Skin of body (tissue), 3 donors: ENCODE measurements at places on chromosomes 12 and 14. TPM values are rescaled to one million over a fixed set of nuclear protein-coding genes. Genes with fewer than 3 reads are reported as not detected.

DNA sequence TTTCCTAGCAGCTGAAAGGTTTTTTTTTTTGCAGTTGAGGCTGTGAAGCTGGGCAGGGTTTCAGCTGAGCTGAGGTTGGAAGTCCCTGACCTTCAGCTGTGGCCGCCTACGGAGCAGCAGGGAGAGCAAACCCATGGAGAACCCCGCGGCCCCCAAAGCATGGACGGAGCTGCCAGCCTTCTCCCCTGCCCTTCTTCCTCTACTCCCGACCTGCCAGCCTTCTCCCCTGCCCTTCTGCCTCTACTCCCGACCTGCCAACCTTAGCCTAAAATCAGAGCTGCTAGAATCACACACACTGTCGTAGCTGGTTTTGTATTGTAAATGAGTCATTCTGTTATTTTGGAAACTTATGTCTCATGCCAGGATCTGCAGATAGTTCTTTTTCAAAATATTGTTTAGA lies 74.6 kb downstream of the PPP2R5C start:
- DNase-seq, result no peak

DNA sequence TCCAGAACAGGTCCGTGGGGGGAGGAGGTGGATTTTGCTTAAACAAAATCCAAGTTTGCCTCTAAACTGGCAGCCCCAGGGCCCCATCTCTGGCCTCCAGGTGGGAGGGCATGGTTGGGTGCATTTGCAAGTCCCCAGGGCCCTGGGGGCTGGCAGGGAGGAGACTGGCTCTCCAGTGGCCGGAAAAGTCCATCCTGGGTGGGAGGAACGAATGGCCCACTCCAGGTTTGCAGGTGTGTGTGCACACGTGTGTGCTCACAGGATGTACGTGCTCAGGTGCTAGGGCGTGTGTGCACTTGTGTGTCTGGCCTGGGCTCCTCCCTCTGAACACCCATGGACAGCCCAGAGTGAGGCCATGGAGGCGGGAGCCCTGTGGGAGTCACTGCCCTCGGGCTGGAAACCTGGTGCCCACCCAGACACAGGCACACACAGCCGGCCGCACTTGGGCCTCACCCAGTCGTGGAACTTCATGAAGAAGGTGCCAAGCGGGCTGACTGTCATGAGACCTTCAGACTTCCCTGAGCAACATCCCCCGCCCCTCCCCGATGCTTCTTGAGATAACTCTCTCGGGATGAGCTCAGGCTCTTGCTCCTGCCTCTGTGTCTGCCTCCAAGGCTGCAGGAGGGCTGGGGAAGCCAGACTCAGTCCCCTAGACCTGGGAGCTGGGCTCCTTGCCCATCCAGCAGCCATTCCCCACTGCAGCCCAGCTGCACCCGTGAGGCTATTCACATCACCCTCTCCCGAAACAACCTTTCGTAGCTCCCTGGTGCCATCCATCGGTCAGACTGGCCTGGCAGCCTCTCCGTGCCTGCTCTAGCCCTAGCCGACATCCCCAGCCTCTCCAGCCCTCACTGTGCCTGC lies 9.4 kb downstream of the AHNAK2 start:
- DNase-seq, result no peak

Gene DNAJC22
- total RNA-seq, result 0.39 TPM

GRCh38 chr12:119249383-119250155 lies 70.8 kb downstream of the HSPB8 start:
- no peak for DNase-seq

- DNase-seq, result peak; percentile 74
These were observed 50.9 kb upstream of the CCT2 start for GRCh38 chr12:69534389-69534822.

Gene TAS2R42
- total RNA-seq, result not detected

Gene SERPINA10
- not detected for total RNA-seq

GRCh38 chr14:75063013-75063412 lies 811 bp downstream of the ACYP1 start:
- DNase-seq, result no peak

Gene DHH
- 1.2 TPM for total RNA-seq

DNA sequence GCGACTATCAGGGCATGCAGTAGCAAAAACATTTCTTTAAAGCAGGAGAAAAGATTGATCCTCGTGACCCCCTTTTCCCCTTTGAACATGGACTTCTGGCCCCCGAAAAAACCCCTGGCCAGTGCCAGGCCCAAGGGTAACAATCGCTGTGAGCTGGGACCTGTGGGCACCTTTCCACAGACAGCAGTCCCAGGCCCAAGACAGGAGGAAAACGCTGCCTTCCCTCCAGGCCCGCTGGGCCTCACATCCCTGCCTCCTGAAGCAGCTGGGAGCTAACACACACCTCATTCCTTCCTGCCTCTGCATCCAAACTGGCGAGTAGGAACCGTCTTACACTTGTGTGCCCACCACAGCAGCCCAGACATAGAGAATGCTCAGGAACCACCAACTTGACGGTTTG lies 1.2 kb downstream of the VWF start:
- no peak for DNase-seq

Gene PPP1R1A
- 6.4 TPM for total RNA-seq

DNA sequence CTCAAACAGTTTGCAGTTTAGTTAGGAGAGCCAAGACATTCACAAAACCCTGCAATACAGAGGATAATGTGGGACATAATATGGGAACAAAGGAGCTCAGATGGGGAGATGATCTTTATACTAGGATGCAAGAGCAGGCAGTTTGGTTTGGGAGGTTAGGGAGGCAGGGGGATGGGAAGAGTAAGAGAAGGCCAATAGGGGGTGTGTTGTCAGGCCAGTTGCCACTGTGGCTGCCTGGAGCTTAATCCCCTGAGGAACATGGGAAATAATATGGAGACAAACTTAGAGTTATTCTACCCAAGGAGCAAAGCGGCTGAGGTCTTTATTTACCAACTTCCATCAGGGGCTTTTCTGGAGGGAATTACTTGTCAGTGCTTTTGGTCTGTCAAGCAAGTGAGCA lies 10.0 kb upstream of the CSRP2 start:
- DNase-seq, result no peak

DNA sequence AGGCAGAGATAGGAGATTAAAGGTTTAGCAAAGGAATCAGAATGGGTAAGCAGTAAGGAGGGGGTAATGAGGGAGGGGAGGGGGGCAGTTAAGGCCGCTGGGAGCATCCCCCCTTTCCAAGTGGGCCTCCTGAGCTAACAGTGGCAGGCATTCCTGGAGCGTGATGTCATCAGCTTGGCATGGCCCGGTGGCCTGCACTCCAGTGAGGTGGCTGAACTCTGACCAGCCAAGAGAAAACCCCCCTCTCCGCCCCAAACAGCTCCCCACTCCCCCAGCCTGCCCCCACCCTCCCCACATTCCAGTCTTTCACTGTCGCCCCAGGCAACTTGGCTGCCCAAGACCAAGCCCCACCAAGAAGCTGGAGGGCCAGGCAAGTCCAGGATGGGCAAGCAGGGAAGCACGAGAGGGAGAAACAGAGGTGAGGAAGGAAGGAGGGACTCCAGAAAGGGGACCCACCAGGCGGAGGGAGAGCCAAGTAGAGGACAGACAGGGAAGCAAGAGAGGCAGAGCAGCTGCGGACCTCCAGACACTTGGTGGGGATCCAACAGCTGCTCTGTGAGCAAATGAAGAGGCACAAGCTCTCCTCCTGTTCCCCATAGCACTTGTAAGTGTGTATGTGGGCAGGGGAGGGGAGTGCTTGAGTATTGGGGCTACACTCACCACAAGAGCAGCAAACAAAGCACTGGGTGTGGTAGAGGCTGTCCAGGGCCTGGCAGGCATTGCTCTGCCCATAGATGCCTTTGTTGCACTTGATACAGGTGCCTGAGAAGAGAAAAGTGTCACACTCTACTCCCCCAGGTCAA lies 4.5 kb downstream of the AJUBA start:
- DNase-seq, result peak; percentile 18

GRCh38 chr12:96255077-96255476 lies 60.9 kb downstream of the ELK3 start:
- peak; percentile 13 for DNase-seq

GRCh38 chr12:94175763-94176668 lies 27.6 kb downstream of the PLXNC1 start:
- DNase-seq, result no peak

GRCh38 chr14:36663404-36664321 lies 2.0 kb downstream of the PAX9 start:
- DNase-seq, result no peak

GRCh38 chr12:4535092-4535491 lies 3.6 kb upstream of the RAD51AP1 start:
- DNase-seq, result no peak

Gene MLH3
- 44.0 TPM for total RNA-seq

Gene RFLNA
- 8.8 TPM for total RNA-seq

DNA sequence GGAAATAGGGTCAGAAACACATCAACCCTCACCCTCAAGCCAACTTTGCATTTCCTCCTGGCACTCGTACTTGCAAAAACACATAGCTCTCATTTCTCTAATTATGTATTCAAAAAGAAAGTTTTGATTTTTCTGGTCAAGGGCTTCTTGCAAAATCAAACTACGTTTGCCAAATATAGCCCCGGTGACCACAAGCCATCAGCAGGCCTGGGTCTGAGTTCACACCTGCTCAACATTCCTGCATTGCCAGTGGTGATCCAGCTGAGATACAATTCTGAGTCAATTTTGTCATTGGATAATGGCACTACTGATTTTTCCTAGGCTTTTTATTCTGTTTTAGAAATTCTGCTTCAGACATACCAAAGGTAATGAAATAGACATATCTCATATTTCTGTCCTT lies 10.7 kb upstream of the BHLHE41 start:
- no peak for DNase-seq

- DNase-seq, result no peak
These were observed 16.0 kb downstream of the PROX2 start for GRCh38 chr14:74859757-74860552.

GRCh38 chr12:82952946-82953345 lies 266.2 kb downstream of the TMTC2 start:
- no peak for DNase-seq

Gene ARHGAP9
- 5.0 TPM for total RNA-seq

Gene LALBA
- total RNA-seq, result not detected

DNA sequence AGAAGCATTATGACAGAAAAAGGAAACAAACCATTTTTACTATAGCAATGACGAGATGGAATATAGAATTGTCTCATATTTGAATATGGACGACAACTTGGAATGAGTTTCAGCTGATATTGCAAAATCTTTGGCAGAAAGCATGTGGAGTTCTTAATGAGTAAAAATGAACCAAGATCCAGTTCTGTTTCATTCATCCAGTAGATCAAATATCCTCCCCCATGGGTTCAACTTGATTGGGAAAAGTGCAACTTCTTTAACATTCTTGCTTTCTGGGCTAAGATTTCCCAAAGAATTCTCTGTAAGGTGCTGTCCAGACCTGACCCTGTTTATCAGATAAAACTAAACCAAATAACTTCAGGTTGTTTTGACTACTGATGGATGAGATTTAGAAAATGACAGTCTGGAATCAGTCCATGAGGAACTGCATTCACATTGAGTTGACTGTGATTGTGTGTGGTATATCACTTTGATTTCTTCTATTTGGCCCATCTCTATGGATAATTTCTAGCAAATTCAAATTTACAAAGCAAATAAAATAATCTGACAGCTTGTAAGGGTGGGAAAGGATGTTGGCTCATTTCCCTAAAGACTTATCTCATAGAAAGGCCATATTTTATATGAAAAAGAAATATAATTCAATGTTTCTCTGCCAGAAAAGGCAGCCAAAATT lies 267.4 kb downstream of the ADAMTS20 start:
- peak; percentile 88 for DNase-seq

GRCh38 chr14:41062826-41063225 lies 543.9 kb upstream of the LRFN5 start:
- no peak for DNase-seq

- DNase-seq, result no peak
These were observed 47.8 kb upstream of the KIF21A start for GRCh38 chr12:39490500-39491282.

- no peak for DNase-seq
These were observed 64.4 kb downstream of the TTLL5 start for GRCh38 chr14:75725481-75725880.

GRCh38 chr12:3330976-3331510 lies 160.0 kb upstream of the PRMT8 start:
- no peak for DNase-seq

Gene RNASE2
- total RNA-seq, result 6.1 TPM

DNA sequence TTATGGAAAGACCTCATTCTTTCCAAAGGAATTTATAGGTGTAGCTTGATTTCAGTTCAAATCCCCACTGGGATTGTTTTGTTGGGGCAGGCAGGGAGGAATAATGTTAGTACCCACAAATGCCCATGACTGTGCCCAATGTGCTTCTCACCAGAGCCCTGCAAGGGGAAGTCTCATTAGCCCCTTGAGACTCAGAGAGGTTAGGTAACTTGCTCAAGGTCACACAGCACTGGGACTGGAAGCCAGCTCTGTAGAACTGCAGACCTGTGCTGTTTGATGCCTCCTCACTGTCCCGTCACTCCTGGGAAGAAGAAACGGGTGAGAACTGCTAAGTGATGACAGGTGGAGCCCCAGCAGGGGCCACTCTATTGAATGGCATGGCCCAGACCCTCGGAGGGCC lies 8.9 kb downstream of the ANKRD9 start:
- no peak for DNase-seq

DNA sequence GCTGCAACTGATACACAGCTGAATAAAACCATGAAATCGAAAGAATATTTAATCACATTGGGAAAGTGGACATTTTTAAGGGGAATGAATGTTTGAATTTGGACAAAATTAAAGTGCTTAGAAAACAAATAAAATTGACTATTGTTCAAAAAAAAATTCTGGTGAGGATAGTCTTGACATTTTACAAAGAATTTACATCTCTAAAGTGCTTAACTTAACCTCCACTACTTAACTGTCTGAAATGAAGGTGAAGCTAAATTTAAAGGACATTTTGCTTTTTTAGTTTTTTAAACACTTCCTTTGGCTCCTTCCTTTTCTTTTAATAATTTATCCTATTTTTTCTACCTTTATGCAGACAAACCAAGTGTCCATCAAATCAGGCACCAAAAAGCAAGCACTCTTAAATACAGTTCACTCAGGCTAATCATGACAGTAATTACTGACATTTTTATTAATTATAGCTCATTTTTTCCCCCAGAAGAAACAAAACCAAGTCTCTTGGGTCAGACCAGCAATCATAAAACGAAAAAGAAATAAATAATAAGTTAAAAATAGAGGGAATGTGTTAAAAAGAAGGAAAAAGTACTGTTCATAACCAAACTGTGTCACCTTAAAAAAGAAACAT lies 5.7 kb upstream of the CCND2 start:
- no peak for DNase-seq

Gene RIPK3
- total RNA-seq, result 5.6 TPM

Gene PPP1R36
- 0.89 TPM for total RNA-seq

Gene GPR65
- 1.6 TPM for total RNA-seq

DNA sequence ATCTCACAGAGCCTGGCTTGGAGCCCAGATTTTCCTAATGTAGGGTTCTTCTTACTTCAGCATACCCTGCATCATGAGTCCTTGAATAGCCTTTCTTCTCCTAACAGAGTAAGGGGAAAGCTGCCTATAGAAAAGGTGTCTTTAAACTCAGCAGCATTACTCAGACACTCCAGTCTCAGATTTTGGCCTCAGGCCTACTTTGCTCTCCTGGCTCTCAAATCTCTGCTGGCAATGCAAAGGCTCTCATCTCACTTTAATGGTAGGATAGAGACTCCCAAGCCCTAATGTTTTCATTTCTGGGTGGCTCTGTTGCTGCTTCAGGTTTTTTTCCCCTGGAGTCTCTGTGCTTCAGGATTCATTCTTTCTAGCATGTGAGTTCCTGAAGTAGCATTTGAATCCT lies 9.1 kb upstream of the NKX2-8 start:
- no peak for DNase-seq

Gene KRT83
- 18.8 TPM for total RNA-seq

GRCh38 chr14:20489093-20489994 lies 16.0 kb upstream of the RNASE10 start:
- DNase-seq, result no peak

GRCh38 chr12:89326239-89327040 lies 25.9 kb downstream of the DUSP6 start:
- DNase-seq, result no peak

Gene OASL
- 0.30 TPM for total RNA-seq

Gene RPS26
- 200 TPM for total RNA-seq
